ENCODE measurements at places on chromosomes 6 and 20. TPM values are rescaled to one million over a fixed set of nuclear protein-coding genes. Genes with fewer than 3 reads are reported as not detected.

IL20RA gene
- total RNA-seq, result 4.3 TPM

MAP3K5 gene
- 6.8 TPM for total RNA-seq

ARMC2 gene
- 1.00 TPM for total RNA-seq

SYCP2L gene
- total RNA-seq, result 2.4 TPM
